Hematopoietic multipotent progenitor cell treated with erythropoietin and hydrocortisone succinate and interleukin-3 and kit ligand, for 6 days (in vitro differentiated cells): ENCODE measurements at places on chromosomes 2 and 18.

DNA sequence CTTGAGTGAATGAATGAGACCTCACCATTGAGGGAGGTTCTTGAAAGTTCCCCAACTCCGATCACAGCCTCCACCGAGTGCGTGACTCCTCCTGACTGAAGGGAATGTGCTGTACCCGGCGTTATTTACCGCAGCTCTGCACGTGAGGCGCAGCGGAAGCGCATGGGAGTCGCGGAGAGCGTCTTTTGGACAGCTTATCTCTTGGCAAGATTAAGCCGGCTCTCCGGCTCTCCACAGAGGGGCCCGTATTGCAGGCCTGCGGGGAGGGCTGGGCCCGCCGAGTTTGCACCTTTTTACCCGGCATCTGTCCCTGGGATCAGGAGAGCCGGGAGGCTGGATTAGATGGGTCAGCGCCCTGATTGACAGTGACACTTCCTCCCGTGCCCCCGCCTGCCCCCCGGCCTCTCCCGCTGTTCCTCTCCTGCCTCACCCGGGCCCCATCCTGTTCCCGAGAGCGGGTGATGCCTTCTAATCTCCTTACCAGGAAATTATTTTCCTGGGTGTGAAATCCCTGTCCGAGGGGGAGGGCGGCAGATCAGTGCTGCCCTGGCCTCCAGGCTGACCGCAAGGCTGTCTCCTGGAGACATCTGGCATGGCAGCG is 176.3 kb downstream of the INHBB start:
- DNase-seq = no peak

- DNase-seq = no peak
These were observed 26.2 kb upstream of the KCNG2 start for GRCh38 chr18:79771446-79772107.

GRCh38 chr18:1103537-1103936 is 198.9 kb downstream of the ADCYAP1 start:
- no peak for DNase-seq

- DNase-seq = peak; percentile 34
These were observed 61.8 kb upstream of the YWHAQ start for GRCh38 chr2:9692456-9693195.

GRCh38 chr2:38268001-38268400 is 109.1 kb downstream of the ATL2 start:
- DNase-seq = no peak
